ENCODE measurements at places on chromosomes 3 and 15.

DNA sequence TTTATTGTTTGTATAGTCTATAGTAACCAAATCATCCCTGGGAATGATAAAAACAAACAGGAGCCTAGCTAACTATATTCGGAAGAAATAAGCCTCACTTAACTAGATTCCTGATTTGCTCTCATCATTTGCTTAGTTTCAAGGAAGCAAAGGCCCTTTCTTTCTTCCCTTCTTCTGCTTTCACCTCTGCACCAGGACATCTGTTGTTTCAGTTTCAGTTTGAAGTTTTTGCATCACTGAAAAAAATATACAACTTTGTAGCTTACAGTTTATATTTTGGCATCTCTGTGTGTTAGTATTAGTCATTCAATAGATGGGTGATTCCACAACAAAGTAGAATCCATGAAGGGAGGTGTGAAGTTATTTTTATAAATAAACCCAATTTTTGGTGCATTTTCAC lies 113.6 kb upstream of the SNTN start:
- no peak for DNase-seq

- no peak for DNase-seq
Measured at GRCh38 chr3:121821421-121822199, 13.2 kb downstream of the IQCB1 start.

DNA sequence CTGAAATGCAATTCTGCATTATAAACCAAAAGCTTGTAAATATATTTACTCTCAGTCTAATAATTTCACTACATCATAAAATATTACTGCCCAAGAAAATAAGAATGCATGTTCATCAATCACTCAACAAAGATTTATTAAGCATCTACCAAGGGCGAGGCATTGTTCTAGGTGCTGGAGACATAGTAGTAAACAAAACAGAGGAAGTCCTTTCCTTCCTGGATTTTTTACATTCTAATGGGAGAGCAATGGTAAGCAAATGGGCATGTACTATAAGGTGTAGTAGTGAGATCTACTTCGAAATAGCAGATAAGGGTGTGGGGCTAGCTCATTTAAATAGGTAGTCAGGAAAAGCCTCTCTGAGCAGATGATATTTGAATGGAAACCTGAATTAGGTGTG lies 10.8 kb upstream of the ZFYVE19 start:
- DNase-seq: no peak

DNA sequence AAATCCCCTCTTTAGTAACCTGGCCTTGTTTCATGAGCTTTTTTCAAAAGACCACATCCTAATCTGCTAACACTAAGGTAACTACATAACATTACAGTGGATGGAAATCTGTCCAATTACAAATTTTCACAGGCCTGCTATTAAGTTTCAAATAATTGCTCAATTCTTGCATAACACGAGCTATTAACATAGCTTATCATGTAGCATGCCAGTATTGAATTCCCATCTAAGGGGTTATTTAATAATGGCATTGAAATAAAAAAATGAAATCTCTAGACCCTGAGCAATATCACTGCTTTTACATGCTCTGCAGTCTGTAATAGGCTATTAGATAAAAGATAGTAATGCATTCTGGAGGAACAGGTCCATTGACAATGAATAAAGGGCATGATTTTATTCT lies 748.3 kb upstream of the NECTIN3 start:
- DNase-seq: no peak

DNA sequence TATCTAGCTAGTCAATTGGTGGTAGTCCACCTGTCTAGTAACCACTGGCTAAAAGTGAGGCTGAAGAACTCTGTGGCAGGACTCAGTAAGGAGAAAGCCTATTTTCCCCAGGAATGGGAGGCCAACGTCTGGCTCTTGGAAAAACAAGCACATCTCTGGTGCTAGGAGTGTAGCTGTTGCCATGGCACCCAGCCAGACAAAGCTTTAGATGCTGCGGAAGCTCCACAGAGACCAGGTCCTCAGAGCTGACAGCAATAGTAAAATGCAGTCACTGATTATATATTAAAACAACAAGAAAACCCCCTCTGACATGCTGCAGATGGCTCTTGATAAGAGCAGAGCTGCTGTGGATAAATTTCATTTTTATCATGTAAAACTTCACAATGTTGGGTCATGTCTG lies 124.9 kb upstream of the STRIT1 start:
- DNase-seq: no peak

GRCh38 chr15:100115066-100115710 lies 226.6 kb downstream of the ADAMTS17 start:
- DNase-seq: no peak

DNA sequence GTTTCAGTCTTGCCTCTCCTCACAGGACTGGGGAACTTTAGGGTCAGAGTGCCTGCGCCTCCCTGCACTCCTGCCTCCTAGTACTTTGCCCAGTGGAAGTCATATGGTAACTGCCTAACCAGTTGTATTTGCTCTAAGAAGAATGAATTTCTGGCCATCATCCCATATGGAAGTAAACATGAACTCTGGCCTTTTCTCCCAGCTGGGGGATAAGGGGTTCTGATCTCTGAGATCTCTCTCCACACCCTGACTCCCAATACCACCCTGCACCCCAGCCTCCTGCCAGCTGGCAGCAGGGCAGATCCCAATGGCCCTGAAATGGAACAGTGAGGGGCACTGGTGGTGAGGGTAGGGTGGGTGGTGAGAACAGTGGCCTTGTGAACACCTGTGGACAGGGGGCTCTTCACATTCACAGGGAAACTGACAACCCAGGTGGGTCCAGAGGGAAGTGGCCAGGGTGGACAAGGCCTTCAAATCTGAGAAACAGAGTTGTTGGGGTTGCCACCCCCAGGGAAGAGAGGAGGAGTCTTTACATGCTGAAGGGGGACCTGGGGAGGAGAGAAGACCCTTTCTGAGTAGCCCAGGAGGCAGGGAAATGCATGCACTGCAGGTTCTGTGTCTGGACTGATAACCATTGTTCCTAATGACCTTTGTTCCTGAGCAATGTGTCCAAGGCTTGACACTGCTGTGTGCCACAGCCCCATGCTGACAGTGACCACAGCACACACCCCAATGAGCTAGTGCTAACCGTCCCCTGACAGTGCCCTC lies 36.9 kb downstream of the RHCG start:
- DNase-seq: no peak

DNA sequence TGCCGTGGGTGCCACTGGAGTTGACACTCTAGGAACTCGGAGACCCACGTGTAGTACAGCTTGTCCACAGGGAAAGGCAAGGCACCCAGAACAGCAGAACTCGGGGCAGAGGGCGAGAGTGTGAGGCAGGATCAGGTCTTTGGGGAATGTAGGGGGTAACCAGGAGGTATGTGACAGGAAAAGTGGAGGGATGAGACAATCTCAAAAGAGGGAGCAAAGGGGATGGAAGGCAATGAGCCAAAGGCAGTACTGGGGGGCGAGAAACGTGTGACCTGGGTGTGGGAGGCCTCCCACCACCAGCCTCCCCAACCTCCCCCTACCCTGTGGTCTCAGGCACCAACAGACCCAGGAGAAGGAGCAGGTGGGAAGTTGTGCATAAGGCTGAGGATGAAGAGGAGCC lies 48.9 kb downstream of the UMPS start:
- DNase-seq: no peak

- no peak for DNase-seq
Measured at GRCh38 chr15:80846031-80846815, 67.1 kb downstream of the CEMIP start.

DNA sequence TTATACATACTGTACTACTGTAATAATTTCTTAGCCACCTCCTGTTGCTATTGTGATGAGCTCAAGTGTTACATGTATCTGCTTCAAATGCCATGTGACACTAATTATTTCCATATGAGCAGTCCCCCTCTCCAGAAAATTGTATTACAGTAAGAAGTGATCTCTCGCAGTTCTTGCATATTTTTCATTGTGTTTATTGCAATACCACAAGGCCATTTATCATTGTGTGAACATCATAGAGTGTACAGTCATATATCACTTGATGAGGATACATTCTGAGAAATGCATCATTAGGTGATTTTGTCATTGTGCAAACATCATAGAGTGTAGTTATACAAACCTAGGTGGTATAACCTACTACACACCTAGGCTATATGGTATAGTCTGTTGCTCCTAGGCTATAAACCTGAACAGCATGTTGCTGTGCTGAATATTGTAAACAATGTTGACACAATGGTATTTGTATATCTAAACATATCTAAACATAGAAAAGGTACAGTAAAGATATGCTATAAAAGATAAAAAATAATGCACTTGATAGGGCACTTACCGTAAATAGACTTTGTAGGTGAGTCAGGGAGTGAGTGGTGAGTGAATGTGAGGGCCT lies 189.6 kb upstream of the MLF1 start:
- DNase-seq: no peak

DNA sequence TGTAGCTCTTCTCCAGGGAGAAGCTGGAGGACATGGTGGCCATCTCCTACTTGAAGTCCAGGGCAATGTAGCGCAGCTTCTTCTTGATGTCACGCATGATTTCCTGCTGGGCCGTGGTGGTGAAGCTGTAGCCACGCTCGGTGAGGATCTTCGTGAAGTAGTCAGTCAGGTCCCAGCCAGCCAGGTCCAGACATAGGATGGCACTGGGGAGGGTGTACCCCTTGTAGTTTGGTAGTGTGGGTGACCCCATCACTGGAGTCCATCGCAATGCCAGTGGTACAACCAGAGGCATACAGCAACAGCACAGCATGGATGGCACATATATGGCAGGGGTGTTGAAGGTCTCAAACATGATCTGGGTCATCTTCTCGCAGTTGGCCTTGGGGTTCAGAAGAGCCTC lies 7.0 kb upstream of the LPCAT4 start:
- no peak for DNase-seq

GRCh38 chr3:162597226-162597625 lies 1100.6 kb downstream of the OTOL1 start:
- DNase-seq: no peak

All from right kidney (tissue), 9 donors.